HT1080 (cell line): ENCODE measurements at places on chromosomes 2 and 18. TPM values are rescaled to one million over a fixed set of nuclear protein-coding genes. Genes with fewer than 3 reads are reported as not detected.

DNA sequence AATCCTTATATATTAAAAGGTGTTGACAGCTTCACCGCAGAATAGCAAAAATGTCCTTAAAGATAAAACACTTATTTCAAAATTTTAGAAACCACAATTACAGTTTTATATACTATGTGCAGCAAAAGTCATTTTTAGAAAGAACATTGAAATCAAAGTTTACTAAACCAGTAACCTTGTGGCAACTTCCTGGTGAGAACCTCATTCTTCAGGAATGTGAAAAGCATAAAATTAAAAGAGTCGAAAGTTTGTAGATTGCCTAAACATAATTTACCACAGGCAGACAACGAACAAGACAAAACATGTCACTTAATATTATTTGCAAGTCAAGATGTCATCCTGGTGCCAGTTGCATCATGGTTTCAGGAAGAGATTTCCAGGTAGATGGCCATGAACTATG lies 108.3 kb upstream of the NRP2 start:
- DNase-seq, result no peak

GRCh38 chr2:10202131-10202665 lies 79.7 kb downstream of the RRM2 start:
- no peak for DNase-seq

DNA sequence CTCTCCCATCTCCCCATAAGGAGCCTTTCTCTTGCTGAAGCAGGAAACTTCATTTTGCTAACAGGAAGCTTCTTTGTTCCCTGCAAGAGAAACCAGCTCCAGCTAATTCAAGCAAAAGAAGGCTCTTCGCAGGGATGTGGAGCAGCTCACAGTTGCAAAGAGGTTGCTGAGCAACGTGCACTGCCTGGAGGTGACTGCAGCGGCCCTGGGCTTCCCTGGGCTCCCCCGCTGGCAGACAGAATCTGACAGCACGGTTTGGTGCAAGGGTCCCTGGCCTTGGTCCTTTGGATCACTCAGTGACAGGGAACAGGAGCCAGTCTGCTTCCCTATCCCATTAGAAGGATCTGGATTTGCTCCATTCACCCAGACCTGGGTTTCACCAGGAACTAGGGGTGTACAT lies 25.8 kb downstream of the GPR55 start:
- no peak for DNase-seq

DNA sequence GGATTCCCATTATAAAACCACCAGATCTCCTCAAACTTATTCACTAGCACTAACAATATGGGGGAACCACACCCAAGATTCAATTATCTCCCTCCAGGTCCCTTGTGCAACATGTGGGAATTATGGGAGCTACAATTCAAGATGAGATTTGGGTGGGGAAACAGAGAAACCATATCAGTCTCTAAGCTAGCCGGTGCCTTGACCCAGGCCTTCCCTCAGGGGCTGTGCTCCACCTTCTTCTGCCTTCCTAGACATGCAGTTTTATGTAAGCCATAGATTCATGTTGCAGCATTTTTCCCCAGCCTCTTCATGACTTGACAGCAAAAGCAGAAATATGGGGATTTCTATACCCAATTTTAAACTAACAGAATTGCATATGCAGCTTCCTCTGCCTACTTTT lies 559.2 kb downstream of the TNS1 start:
- no peak for DNase-seq

DNA sequence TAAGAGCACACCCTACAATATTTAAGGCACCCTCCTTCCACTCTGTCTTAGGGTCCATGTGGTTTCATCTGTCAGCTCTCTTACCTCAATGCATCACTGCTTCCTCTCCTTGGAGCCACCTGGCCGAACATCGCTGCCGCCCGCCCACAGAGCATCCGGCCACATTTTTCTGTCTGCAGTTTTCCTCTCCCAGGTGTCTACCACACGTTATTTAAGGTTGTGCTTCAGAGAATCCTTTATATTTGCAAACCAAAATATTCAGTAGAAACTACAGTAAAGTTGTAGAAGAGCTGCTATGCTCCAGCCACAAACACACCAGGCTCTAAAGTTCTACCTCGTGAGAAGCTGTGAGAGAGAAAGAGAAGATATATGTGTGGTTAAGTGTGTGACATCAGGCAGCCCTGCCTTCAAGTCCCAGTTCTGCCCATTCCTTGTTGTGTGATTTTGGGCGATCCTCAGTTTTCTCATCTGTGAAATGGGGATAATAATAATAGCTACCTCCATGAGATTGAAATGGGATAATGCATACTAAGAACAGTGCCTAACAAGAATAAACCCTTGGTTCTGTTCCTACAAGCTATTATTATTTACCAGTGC lies 4.9 kb upstream of the STK17B start:
- DNase-seq, result no peak

- no peak for DNase-seq
Observed at GRCh38 chr2:58130238-58130637, 83.6 kb downstream of the VRK2 start.

DNA sequence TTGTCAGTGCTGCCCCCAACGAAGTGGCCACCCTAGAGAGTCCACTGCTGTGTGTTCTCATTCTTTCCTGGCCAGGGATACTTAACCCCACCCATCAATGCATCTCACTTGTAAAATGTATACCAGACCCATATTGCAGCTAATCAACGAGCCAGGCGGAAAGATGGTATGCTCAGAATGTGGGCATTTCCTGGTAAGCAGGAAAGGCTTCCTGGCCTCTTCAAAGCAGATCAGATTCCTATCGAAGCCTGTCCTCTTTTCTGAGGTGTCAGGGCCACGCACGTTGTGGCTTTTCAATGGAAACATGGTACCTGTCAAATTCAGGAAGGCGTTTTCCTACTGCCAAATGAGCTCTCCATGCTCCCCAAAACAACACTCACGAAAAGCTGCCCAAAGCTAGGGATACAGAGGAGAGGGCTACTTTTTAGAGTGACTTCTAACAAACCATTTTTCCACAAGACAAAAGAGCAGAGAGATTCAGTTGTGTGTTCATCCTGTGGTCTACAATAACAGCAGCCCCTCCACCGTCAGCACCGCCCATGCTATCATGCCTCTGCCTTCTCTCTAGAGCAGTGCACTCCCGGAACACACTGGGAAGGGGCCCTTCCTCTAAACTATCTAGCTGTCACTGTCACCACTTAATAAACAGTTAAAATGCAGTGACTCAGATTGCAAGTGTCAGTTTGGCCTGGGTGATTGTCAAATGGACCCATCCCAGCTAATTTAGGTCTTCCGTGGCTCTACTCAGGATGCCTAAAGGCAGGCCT lies 535.1 kb downstream of the RNF144A start:
- no peak for DNase-seq

GRCh38 chr2:95057535-95058370 lies 32.2 kb downstream of the MAL start:
- no peak for DNase-seq

- no peak for DNase-seq
Observed at GRCh38 chr2:125272651-125273050, 1247.6 kb downstream of the CNTNAP5 start.

- DNase-seq, result no peak
Observed at GRCh38 chr2:215784371-215784783, 229.0 kb downstream of the MREG start.

DNA sequence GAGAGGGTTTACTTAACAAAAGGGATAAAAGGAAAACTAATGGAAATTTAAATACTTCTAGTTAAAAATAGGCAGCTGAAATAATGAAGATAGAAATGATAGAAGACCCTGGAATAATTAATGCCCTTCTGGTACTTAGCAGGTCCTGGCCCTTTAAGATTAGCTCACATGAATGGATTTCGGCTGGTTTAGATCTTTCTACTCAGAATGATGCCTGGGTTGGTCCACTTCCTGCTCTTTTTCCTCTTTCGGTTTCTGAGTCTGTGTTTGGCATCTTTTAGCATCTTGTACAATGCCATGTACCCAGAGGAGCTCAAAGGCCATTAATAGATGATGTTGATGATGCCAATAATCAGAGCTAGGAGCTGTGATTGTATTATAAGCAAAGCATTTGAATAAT lies 290.5 kb downstream of the CLIP4 start:
- no peak for DNase-seq

DNA sequence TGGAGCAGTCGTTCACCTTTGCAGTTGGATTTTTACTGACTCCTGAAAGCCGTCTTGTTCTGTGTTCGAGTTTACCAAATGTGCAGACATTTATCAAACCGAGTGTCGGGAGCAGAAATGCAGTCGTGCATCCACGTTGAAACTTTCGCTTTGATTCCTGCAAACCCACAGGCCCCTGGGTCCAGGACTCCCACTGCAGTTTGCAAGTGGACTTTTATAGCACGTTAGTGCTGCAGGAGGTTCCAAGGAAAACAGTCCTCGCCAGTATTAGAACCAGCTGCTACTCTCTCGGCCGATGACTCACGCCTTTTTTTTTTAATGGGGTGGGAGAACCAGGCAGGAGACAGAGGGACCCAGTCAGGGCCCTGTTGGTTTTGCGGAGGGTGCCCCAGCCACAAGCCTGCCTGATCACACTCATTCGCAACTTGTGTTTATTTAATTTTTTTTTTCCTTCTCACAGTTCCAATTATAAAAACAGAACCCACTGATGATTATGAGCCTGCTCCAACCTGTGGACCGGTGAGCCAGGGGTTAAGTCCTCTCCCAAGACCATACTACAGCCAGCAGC lies 90.1 kb downstream of the NFATC1 start:
- peak; percentile 79 for DNase-seq

- DNase-seq, result no peak
Observed at GRCh38 chr2:10022966-10023662, 20.2 kb upstream of the KLF11 start.

- DNase-seq, result no peak
Observed at GRCh38 chr18:13501891-13502290, 224.5 kb downstream of the FAM210A start.

DNA sequence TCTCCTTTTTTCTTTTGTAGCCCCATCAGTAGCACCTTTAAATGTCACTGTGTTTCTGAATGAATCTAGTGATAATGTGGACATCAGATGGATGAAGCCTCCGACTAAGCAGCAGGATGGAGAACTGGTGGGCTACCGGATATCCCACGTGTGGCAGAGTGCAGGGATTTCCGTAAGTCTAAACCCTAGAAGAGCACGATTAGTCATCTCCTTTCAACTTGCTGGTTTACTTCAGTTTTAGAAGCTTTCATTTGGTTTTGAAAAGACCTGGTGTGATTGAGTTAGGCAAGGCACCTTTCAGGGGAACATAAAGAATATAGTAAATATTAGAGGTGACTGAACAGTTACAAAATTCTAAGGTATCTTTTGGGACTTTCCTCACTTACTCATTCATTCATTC lies 72.2 kb upstream of the TMEM87B start:
- no peak for DNase-seq

GRCh38 chr18:13375302-13376255 lies 157.0 kb downstream of the LDLRAD4 start:
- peak; percentile 89 for DNase-seq

GRCh38 chr2:174585657-174586252 lies 11.8 kb downstream of the WIPF1 start:
- DNase-seq, result no peak

DNA sequence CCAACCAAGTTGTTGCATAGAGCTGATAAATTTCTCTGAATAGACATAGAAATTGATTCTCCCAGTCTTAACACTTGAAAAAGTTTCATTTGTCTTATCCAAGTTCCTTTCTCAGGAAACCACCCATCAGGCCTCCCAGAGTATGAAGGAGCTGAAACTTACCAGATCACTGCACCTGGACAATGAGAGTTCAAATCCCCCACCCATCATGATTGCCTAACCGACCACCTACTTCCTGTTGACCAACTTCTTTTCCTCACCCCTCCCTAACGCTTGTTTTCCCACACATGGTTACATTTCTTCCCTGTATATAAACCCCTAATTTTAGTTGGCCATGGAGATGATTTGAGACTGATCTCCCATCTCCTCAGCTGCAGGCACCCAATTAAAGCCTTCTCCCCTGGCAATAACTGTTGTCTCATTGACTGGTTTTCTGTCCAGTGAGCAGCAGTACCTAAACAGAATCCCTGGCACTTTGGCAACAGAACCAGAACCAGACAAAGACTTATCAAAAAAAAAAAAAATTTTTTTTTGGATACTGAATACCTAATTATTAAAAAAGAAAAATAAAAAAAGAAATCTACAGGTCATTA lies 103.0 kb downstream of the SPIRE1 start:
- DNase-seq, result no peak

DNA sequence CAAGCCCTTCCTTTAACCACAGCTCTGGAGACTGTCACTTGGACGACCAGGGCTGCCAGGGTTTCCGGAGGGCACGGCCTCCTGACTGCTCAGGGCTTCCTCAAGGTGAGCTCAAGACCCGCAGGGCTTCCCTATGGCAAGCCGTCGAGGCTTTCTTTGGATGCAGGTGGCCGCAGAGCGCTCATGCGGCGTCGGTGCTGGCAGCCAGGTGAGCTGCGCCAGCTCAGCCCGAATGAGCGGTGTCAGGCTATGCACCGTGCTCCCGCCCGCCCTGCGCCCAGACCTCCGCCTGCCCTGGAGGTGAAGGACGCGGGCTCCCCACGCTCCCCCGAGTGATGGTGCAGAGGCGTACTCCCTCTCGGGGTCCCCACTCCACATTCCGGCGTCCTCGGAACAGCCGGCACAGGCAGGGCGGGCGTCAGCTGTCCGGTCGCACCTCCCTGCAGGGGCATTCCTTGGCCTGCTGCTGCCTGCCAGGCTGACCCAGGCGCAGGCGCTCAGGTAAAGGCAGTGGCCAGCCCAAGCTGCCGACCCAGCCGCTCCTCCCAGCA lies 20.8 kb upstream of the TUBB6 start:
- DNase-seq, result no peak

DNA sequence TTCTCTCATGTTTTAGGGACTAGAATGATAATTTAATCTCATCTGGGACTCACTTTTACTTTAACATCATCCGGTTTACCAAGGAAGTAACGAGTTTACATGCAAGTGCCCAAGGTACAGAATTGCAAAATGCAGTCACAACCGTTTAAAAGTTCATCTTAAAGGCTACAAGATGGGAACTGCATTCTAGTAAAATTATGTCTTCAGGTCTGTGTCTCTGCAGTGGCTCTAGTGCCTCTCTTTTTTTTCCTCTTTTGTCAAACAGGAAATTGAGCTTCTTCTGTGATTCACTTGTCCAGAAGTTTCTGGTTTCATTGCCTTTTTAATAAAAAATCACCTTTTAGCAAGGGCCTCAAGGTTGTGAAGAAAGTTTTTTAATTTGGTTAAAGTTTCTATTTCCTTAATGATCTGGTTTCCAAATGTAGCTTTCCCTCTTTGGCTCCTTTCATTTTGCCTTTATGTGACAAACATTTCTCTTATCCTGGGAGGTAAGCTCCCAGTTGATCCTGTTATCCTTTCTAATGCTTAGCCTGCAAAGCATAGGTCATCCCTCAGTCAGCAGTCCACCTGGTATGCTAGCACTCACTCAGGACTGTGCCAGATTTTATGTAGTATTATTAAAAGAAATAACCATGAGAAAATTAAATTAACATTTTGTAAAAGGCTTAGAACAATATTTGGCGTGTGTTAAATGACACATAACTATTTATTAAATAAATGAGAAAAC lies 2.4 kb downstream of the GLS start:
- DNase-seq, result peak; percentile 36

ARHGAP28 gene
- 2.5 TPM in 1 of 2 replicates, not detected in the other for total RNA-seq

IGFBP5 gene
- total RNA-seq, result 0.10 and 0.11 TPM in 2 replicates

FLACC1 gene
- total RNA-seq, result 0.53 and 1.9 TPM in 2 replicates

TTL gene
- 48.5 and 50.1 TPM in 2 replicates for total RNA-seq

POTEJ gene
- total RNA-seq, result not detected in 2 replicates

STAT4 gene
- total RNA-seq, result not detected in 2 replicates

SLC5A7 gene
- not detected in 2 replicates for total RNA-seq
